ENCODE measurements at places on chromosomes 3 and 15.

GRCh38 chr15:69533522-69533921 lies 80.9 kb downstream of the RPLP1 start:
- no peak for DNase-seq

DNA sequence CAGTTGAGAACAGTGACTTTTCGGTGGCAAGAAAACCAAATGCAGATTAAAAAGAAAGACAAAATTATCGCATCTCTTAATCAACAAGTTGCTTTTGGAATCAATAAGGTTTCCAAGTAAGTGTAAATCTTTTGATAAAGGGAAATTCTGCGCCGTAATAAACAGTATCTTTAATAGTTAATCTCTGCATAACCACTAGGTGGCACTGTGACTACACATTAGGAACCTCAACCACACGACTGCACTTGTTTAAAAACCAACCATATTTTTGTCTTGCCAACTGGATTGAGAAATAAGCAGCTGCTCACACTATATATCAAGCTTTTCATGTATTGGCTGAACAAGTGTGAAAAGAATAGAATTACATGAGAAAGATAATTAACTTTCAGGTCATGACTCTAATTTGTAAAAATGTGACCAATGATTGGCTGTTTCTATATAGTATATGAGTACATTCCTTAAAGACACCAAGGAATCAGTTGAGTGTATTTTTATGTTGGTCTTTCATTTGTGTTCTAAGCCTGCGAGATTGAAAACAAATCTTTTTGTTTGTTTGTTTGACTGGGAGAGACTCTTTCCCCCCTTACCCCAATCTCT lies 72.7 kb downstream of the DZIP3 start:
- peak; percentile 60 for DNase-seq

GRCh38 chr3:125148836-125149235 lies 63.7 kb downstream of the SLC12A8 start:
- DNase-seq, result no peak

- no peak for DNase-seq
Measured at GRCh38 chr15:81752974-81753373, 292.8 kb downstream of the MEX3B start.

GRCh38 chr15:64739577-64740143 lies 35.7 kb downstream of the RBPMS2 start:
- DNase-seq, result no peak

GRCh38 chr3:23740517-23740965 lies 65.2 kb upstream of the UBE2E1 start:
- DNase-seq, result peak; percentile 25

DNA sequence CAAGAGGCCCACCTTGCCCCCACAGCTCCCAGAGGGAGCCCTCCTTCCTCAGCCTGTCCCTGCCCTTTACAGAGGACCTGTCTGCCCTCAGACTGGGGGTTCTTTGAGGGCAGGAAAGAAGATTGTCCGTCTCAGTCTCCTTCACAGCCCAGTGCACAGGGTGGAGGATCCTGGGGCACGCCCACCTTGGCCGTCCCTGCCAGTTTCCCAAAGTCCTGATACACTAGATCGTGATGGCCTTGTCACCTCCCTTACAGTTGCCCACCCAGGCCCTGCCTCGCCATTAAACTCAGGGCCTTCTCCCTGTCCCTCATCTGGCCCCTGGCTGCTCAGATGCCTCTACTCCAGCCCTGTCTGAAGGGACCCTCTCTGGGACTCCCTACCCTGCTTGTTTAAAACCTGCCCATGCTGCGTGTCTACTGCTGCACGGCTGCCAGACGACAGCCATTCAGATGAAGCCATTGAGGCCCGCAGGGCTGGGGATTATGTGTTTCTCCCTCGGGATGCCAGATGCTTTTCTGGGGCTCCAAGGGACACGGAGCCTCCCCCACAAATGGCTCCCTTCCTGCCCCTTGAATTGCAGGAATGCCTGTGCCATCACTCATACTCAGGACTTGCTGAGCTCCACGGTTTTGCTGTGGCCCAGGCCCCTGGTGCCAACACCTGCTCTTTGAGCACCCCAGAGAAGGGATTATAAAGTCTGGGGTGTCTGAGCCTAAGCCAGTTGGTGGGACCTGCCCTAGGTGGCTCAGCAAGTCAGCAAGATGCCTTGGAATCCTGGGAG lies 27.8 kb downstream of the ACSBG1 start:
- DNase-seq, result peak; percentile 82

DNA sequence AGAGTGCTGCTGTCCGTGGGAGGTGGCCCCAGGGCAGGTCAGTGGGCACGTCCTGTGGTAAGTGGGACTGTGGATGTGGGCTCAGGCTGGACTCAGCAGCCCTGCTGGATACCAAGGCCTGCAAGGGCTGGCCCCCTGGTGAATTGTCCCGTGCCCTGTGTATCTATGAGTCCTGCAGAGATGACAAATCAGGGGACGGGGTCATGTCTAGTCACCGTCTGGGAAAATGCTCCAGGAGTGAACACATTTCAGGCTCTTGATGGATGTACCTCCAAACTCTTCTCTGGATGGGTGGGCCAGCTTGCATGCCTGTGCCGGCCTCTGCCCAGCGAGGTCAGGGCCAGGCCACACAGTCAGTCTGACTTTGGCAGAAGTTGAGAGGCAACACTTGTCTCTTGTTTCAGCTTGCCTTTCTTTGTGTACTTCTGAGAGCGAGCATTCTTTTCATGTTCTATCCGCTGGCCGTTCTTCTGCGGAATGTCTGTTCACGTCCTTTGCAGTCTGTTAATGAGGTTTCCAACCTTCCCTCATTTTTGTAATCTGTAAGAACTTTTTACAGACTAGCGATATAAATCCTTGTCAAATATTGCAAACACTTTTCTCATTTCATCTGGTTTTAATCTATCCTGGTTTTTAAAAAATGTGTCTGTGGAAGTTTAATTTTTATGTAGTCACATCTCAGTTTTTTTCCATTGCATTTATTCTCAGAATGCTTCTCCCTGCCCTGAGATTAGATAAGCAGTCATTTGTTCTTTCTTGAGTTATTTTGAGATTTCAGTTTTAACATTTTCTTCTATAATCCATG lies 11.4 kb upstream of the STAB1 start:
- no peak for DNase-seq

- DNase-seq, result no peak
Measured at GRCh38 chr15:33454996-33455395, 144.2 kb downstream of the RYR3 start.

DNA sequence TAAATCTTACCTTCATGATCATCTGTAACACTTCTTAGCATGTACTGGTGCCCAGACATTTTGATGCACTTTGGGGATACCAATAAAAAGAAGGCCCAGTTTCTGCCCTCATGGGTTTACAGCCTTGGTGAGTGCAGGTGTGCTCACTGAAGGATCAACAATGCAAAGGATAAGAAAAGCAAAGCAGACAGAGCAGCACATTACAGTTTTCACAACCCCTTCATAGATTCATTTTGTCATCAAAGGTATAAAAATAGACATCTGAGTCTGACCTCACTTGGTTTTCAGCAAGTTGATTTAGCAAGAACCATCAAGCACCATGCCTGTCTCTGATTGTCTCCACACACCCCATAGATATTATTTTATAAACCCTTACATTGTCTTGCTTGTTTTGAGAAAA lies 77.6 kb downstream of the BFSP2 start:
- no peak for DNase-seq
